ENCODE measurements at places on chromosomes 2 and 18.

GRCh38 chr2:111711270-111711669, 172.7 kb downstream of the ANAPC1 start:
- no peak for DNase-seq

DNA sequence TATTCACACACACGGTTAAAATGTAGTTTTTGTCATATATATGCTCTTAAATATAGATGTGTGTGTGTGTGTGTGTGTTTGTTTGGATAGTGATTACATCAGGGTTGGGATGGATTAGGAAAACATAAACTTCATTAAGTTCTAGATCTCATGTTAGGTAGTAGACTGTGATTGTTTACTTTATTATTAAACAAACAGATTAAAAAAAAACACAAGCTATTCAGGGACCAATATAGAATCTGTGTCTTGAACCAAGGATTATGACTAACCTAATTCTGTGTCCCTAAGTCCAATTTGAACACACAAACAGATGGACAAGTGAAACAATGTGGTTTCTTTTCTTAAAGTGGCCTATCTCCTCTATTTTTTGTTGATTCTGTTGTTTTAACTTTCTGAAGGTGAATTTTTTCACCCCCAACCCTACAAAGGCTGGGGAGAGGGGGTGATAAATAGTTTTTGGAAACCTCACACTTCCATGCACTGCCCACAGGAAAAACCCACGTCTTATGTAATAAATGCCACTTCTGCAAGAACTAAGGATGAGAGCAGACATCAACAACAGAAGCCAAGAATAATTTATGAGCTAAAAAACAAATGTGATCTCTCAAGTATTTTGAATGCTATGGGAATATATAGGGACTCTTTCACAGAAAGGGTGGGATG, 40.7 kb downstream of the IL1R2 start:
- DNase-seq: no peak

DNA sequence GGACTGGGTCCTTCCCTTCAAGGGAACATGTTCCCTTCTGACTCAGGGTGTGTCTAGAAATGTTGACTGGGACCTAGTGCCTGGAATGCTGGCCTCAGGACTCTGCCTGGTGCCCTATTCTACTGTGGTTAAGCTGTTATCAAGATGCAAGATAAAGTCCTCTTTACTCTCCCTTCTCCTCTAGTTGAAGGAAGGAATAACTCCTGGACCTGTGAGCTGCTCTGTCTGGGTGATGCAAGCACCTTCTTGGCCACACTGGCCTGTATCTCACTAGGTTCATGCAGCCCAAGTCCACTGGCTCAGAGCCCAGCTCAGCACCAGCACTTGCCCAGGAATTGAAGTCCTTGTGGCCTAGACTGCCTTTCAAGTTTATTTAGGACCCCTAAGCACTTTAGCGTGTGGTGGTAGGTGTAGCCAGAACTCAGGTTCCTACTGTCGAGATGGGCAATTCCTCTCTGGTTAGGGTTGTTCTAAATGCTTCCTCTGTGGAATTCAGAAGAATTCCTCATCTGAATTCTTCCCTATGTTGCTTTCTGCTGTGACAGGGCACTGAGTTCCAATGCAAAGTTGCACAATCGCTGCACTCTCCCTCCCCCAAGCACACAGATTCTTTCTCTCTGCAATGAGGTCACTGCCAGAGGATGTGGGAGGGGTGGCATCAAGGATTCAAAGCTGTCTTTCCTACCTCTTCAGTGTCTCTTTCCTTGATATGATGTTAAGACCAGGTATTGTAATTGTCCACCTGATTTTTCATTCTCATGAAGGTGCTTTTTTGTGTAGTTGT, 54.7 kb downstream of the VWC2L start:
- DNase-seq: no peak

- DNase-seq: no peak
Observed at GRCh38 chr2:117785740-117786139, 28.8 kb upstream of the DDX18 start.

- no peak for DNase-seq
Observed at GRCh38 chr2:109134741-109135358, 5.8 kb downstream of the SH3RF3 start.

- DNase-seq: no peak
Observed at GRCh38 chr2:37919631-37920032, 5.5 kb upstream of the RMDN2 start.

DNA sequence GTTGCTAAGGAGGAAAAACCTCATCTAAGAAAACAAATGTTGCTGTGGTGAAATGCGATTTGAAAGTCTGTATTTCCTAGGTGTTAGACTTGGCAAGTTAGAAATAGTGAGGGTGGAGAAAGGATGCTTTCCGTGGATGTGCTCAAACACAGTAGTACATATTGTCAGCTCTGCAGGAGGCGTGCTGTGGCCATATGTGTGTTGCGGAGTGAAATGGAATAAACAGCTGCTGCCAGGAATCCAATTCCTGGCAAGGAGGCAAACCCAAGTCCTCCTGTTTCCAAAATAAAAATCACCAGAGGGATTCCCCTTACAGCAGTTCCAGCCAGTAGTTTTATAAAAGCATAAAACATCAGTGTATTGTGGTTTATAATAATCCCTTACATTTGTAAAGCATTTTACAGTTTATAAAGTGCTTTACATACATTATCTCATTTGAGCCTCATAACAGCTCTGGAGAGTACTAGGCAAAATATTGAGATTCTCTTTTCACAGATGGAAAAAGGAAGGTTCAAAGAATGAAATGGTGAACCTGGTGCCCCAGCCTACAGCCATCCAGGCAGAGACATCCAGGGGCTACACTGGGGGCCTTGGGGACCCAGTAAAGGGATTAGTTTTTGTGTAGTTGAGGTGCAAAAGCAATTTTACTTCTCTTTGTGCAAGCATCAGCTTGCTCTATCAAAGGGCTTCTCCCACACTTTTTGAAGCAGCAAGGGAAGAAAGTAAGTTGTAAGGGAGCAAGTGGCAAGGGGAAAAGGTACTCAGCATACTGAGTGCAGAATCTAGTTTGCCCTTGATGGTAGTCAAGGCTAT, 206.0 kb downstream of the AGPS start:
- DNase-seq: no peak

GRCh38 chr2:177036747-177037146, 175.8 kb upstream of the HNRNPA3 start:
- DNase-seq: no peak

- DNase-seq: no peak
Observed at GRCh38 chr18:72584787-72585186, 40.6 kb upstream of the CBLN2 start.

DNA sequence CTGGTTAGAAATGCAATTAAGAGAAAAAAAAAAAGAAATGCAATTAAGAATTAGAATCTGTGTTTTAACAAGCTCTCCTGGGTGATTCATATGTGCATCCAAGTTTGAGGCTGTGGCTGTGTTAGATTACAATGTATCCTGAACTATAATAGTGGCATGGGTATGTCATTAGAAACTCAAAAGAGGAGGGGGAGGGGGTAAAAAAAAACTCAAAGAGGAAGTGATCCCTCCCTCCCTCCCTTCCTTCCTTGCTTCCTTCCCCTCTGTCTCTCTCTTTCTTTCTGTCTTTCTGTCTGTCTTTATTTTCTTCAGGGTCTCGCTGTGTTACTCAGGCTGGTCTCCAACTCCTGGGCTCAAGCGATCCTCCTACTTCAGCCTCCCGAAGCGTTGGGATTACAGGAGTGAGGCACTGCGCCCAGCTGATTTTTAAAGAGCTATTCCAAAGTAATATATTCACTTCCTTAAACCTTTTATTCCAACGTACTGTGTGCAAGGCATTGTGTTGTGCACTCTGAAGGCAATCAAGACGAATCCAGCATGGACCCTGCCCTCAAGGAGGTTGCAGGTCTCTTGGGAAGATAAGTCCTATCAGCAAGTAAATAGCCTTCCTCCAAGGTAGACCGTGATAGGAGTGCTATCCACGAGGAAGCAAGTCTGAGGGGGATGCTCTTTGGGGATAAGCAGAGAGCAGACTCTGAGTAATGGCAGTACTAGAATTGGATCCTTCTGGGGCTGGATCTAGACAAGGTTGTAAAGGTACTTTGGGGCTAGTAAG, 35.9 kb upstream of the MCFD2 start:
- no peak for DNase-seq

DNA sequence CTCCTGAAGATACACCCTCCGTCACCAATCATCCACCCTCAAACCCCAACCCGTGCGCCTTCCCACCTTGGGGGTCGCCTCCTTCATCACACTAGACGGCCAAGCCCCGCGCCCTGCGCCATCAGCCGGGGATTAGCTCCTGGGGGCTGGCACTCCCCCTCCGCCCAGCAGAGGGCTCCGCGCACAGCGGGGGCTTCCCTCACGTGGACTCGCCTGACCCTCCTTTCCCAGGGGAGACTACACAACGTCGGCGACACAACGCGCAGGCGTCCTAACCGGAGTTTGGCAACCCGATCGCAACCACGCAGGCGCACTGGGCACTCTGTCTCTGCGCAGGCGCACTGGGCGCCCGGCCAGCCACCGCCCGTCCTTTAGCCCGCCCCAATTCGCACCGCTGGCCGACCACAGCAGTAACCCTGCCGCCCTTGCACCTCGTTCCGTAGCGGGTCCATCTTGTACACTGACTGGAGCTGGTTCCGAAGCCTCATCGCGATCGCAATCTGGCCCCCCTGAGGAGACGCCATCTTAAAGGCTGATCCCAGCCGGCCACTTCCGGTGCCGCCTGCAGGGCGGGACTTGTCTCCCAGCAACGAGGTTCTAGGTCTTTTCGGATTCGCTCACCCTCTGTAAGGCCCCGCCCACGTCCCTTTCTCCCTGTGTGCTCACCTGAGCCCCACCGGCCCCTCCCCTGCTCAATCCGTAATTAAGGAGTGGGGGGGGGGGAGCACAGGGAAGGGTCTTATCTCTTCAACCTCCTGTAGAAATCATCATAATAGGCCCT, at the start of gene PCGF1:
TSS of gene PCGF1 (minus strand) at position 551 of the 781 bp plus-strand sequence. CDS start at position 524, 27 bp downstream.
- peak; percentile 93 for DNase-seq

- no peak for DNase-seq
Observed at GRCh38 chr2:71944183-71944550, 203.5 kb downstream of the CYP26B1 start.

DNA sequence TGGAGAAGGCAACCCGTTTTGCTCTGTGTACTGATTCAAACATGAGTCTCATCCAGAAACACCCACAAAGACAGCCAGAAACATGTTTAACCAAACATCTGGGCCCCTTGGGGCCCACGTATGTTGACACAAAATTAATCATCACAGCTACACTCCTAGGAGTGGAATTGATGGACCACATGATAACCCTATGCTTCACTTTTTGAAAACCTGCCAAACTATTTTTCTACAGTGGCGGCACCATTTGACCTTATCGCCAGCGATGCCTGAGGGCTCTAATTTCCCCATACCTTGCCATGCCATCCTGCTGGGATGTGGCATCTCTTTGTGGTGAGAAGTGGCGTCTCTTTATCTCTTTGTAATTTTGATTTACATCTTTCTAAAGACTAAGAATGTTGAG, 38.5 kb downstream of the PSMG2 start:
- DNase-seq: no peak

DNA sequence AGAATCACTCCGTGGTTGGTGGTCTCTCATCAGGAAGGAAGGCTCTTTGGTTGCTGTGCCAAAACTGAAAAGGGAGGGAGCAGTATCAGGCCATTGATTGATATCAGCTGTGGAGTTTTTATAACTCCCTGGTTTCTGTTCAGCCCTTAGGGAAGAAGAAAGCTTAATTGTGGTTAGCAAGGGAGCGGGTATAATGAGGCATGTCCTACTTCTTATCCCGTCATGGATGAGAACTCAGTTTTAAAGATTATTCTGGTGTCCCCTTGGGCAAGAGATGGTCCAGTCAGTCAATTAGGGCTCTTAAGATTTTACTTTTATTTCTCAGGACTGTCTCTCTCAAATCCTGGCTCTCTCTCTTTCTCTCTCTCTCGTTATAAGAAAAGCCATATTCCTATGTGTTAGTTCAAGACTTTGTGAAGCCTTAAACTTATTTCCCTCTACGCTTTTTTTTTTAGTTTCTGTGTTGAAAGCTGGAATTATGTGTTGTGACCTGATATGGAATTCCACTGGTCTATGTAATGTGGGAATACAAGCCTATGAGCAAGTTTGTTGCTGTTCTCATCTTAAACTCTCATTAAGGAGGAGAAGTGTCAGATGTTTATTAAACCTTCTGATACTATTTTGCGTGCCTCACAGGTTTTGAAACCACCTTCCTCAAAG, 514.0 kb upstream of the CDH2 start:
- no peak for DNase-seq

GRCh38 chr18:44859263-44859662, 178.6 kb downstream of the SETBP1 start:
- DNase-seq: no peak

DNA sequence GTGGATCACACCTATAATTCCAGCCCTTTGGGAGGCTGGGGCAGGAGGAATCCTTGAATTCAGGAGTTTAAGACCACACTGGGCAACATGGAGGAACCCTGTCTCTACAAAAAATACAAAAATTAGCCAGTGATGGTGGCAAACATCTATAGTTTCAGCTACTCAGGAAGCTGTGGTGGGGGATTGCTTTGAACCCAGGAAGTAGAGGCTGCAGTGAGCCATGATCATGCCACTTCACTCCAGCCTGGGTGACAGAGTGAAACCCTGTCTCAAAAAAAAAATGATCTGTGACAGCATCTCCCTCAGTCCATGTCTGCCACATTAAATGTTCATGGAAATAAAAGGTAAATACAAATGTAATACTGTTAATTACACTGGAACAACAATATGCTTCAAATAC, 121.4 kb upstream of the COL5A2 start:
- no peak for DNase-seq

- peak; percentile 44 for DNase-seq
Observed at GRCh38 chr2:112749755-112750559, 14.5 kb downstream of the CKAP2L start.

- DNase-seq: no peak
Observed at GRCh38 chr18:22348521-22349316, 69.0 kb downstream of the CTAGE1 start.

- no peak for DNase-seq
Observed at GRCh38 chr18:29307231-29307630, 1130.3 kb upstream of the CDH2 start.

GRCh38 chr18:46812311-46812710, 55.5 kb upstream of the ST8SIA5 start:
- no peak for DNase-seq

GRCh38 chr2:207239754-207240494, 74.2 kb upstream of the KLF7 start:
- DNase-seq: no peak

All from D721Med (cell line).